GM18507 (cell line): ENCODE measurements at places on chromosomes 11 and 22.

GRCh38 chr11:67276781-67277230 lies 10.5 kb downstream of the GRK2 start:
- DNase-seq: no peak

- no peak for DNase-seq
These were observed 180.2 kb downstream of the CHST1 start for GRCh38 chr11:45485070-45485707.

DNA sequence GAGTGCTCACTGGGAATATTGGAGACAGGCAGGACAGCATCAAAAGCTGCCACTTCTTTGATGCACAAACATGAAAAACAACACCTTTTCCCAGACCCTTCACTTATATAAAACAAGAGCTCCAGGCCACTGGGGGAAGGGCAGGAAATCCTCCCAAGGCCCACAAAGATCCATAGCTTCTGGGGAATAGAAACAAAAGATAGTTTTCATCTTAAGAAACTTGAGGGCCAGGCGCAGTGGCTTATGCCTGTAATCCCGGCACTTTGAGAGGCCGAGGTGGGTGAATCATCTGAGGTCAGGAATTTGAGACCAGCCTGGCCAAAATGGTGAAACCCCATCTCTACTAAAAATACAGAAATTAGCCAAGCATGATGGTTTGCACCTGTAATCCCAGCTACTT lies 15.3 kb downstream of the RTL6 start:
- no peak for DNase-seq

GRCh38 chr22:21055880-21056319 lies 10.2 kb downstream of the LRRC74B start:
- no peak for DNase-seq

DNA sequence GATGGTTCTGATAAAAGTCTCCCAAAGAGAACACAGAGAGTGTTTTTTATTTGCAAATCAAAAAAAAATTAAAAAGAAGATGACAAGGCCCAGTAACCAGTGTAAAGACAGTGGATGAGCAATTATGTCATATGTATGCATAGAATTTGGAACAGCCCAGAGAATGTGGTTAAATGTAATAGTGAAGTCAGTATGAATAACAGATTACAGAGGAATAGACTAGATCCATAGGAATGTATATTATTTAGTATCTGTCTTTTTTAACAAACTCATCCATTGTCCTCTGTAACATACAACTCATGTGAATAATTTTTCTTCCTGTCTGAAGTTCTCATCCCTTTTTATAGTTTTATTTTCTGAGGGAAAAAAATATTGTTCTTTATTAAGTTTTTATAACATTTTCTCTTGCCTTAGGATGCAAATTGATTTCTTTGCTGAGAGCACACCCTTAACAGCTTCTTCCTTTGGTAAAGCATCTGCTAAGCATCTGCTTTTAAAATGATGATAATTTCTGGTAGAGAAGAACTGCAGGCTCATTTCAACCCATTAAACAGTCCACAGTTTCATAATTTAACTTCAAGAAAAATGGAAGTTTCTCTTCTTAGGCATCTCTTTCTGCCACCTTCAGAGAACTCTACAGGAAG lies 266.5 kb upstream of the MTNR1B start:
- no peak for DNase-seq

DNA sequence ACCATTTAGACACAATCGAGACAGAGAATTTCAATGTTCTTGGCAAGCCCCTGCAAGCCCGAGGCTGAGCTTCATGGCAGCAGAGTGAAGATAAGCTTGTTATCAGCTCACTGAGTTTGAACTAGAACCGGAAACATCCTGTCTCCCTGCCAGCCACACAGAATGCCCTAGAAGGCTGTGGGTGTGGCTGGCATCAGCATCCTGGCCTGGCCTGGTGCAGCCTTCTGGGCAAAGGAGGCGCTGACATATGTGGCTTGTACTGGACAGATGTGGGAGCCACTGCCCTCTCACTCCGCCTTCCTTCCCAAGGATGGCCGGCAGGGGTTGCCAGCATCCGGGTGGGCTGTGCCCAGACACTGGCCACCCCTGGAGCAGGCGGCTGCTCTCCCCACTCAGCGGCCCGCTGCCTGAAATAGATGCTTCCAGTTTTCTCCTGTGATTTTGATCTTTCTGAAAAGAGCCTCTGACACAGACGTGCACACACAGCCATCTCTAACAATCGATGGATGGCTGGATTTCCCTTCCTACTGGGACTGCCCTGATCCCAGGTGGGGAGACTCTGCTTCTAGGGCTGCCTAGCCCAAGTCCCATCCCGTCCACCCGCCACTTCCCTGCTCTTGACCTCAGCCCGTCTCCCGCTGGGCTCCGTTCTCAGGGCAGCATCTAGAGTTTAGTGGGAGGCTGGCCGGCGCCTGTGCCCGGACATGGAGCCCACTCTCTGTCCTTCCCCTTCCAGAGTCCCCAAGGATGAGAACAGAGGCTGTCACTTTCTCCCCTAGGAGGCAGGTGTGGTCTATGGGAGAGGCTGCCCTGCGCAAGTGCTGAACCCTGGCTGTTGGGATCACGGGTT lies 149.7 kb downstream of the CTTN start:
- no peak for DNase-seq

DNA sequence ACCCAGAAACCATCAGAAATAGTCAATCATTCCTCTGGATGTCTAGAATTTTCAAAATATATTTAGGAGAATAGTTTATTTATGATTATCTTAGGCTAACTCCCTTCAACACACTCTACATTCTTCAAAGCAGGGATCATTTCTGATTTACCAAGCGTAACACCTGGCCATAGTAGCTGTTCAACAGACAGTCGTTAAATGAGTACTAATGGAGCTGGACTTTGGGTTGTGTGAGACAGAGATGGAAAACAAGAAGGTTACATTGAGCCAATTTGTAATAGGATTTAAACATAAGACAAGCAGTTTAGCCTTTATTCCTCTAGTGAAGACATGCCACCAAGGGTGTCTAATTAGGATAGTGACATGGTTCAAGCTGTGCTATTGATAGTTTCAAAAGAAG lies 129.2 kb upstream of the ANO3 start:
- DNase-seq: no peak

- DNase-seq: no peak
These were observed 15.3 kb upstream of the ANKK1 start for GRCh38 chr11:113372309-113372708.

GRCh38 chr11:12139144-12139881 lies 28.9 kb downstream of the MICAL2 start:
- no peak for DNase-seq

DNA sequence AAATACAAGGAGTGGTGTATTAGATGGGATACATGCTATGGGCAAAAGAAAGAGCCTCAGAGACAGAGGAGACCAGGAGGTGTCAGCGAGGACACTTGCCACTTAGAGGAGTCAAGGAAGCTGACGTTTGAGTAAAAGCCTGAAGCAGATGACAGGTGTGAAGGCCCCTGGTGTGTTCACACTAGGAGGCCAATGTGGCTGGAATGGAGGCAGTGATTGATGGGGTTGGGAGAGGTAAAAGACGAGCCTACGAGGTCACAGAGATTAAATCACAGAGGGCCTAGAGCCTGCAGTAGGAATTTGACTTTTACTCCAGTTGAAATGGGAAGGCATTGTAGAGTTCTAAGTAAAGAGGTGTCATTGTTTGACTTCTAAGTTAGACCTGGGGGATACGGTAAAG lies 12.0 kb upstream of the GDPD5 start:
- DNase-seq: no peak

DNA sequence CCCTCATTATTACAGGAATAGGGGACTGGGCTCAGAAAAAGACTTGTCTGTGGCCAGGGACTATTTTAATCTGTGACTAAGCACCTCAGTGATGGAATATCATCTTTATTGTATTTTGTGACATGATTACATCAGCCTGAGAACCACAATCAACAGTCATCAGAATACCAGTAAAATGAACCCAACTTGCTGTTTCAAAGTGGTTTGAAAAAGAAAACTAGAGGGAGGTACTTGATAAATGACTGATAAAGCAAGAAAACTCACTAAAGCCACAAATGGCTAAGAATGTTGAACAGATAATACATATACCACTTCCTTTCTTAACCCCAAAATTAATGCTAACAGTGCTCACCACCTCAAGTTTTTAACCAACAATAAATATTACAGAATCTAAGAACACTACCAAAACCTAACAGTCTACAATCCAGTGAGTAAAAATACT lies 155.7 kb downstream of the ATG16L2 start:
- DNase-seq: peak; percentile 12

DNA sequence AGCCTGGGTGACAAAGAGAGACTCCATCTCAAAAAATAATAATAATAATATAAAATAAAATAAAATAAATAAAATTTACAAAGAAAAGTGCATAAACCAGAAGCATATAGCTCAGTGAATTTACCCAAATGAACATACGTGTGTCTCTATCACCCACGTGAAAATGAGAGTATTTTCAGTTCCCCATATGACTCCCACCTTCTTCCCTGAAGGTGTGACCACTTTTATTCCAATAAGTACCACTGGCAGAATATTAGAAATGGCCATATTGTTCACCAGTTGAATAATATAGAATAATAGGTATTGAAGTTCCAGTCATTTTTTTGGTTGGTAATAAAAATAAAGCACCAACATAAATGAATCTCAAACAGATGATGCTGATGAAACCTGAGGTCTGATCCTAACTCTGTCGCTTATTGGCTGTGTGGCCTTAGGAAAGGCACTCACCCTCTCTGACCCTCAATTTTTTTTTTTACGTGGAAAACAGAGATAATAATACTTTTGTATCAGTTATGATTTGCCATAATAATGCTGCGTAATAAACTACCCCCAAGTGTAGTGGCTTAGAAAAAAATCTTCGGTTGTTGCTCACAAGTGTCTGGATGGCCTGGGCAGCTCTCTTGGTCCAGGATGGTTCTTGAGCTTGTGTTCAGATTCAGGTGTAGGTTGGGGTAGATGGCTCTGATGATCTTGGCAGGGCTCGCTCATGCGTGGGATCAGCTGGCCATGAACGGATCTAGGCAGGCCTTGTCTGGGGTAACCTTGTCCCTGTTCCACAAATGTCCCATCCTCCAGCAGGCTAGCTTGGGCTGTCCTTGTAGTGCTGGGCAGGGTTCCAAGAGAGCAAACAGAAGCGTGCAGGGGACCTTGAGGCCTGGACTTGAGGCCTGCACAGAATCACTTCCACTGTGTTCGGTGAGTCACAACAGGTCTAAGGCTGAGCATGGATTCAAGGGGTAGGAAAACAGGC lies 88.1 kb downstream of the MYO18B start:
- DNase-seq: no peak

- DNase-seq: no peak
These were observed 761.9 kb downstream of the DLG2 start for GRCh38 chr11:84865257-84865656.

DNA sequence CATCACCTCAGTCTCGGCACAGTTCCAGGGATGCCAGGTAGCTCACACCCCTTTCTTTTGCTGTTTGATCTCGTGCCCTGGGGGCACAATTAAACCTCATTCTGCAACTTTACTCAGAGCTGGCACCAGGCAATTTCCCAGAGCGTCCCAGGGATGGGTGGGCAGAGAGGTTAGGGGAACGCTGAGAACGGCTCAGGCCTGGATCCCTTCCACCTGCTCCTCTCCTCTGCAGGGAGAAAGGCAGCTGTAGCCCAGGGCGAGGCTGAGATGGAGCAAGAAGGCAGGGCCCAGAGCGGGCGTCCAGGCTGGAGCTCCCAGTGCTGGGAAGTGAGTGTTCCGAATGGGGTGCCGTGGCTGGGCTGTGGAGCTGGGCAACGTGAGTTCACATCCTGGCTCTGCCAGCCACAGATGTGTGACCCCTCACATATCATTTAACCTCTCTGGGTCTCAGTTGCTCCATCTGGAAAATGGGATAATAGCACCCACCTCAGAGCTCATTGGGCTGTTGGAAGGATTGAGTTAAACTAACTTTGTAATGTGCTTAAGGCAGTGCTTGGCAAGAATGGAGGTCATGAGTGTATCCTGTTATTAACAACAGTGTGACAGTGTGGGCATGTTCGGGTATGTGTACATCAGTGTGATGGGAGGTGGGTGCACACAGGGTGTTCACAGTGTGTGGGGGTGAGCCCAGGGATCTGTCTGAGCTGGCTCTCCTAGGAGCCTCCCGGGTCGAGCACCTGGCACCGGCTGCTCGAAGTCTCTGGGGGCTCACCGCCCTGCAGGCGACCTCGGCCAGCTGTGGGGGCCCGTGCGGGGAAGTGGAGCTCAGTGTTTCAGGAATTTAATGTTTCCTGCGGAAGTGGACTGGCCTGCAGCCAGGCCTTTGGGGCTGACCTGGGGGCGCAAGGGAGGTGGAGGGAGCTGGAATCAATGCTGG lies 15.5 kb downstream of the OTUB1 start:
- no peak for DNase-seq

DNA sequence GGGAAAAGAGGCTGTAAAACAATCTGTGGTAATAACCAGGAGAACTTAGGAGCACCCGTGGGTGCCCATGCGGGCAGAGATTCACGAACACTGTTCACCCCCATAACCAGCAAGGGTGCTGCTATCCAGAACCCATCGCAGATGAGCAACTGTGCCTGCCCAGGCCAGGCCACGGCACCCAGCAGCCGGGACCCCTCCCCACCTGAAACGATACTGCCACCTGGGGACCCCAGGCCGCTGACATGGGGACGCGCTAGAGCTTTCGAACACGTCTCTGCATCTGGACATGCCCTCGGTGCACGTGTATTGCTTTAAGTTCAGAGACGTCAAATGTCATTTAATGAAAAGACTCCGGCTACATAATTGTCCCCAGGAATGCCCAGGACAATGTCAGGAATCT lies 14.3 kb upstream of the MUC2 start:
- no peak for DNase-seq

GRCh38 chr11:128480066-128480465 lies 107.3 kb downstream of the ETS1 start:
- DNase-seq: no peak

DNA sequence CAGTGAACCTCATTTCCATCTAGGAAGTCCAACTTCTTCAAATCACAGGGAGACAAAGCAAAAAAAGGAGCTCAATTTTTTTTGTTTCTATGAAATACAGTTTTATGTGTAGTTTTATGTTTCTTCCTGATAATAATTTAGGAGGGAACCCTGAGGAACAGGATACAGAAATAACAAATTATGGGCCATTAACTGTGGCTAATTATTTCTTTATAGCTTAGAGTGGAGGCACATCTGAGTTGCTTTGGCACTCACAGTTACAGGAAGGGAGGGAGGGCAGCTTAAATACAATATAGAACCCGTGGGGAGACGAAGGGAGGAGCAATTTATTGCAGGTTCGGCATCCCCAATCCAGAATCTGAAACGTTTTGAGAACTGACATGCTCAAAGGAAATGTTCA lies 37.1 kb upstream of the HORMAD2 start:
- DNase-seq: no peak

- no peak for DNase-seq
These were observed 1.4 kb downstream of the TNKS1BP1 start for GRCh38 chr11:57323167-57323854.

GRCh38 chr11:22130462-22131053 lies 62.3 kb upstream of the ANO5 start:
- no peak for DNase-seq

- no peak for DNase-seq
These were observed 5.2 kb downstream of the TMEM126A start for GRCh38 chr11:85652786-85653447.
